ENCODE measurements at places on chromosomes 12 and 14.

- no peak for DNase-seq
Measured at GRCh38 chr12:83603106-83603505, 916.4 kb downstream of the TMTC2 start.

- peak; percentile 10 for DNase-seq
Measured at GRCh38 chr12:81758421-81759189, 545 bp downstream of the PPFIA2 start.

GRCh38 chr12:91577586-91578539 lies 395.2 kb upstream of the DCN start:
- no peak for DNase-seq

- DNase-seq: no peak
Measured at GRCh38 chr14:23252006-23252405, 14.3 kb downstream of the RNF212B start.

- no peak for DNase-seq
Measured at GRCh38 chr12:104756901-104757300, 201.2 kb downstream of the SLC41A2 start.

GRCh38 chr12:130780880-130781575 lies 58.0 kb downstream of the STX2 start:
- no peak for DNase-seq

DNA sequence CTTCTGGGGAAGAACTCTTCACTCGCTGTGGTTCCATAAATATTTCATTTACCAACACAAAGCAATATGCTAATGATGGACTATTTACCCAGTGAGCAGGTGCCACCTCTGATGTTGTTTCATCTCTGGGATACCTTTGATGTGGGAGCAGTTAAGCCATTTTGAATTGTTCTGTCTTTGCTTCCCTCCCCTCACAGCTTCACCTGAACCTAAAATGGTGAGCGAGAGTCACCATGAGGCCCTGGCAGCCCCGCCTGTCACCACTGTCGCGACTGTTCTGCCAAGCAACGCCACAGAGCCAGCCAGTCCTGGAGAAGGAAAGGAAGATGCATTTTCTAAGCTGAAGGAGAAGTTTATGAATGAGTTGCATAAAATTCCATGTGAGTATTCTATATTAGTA lies 352.7 kb downstream of the SYT1 start:
- DNase-seq: no peak
